ENCODE measurements at places on chromosomes 2 and 18.

GRCh38 chr2:111030945-111031344 lies 89.8 kb upstream of the BCL2L11 start:
- no peak for DNase-seq

DNA sequence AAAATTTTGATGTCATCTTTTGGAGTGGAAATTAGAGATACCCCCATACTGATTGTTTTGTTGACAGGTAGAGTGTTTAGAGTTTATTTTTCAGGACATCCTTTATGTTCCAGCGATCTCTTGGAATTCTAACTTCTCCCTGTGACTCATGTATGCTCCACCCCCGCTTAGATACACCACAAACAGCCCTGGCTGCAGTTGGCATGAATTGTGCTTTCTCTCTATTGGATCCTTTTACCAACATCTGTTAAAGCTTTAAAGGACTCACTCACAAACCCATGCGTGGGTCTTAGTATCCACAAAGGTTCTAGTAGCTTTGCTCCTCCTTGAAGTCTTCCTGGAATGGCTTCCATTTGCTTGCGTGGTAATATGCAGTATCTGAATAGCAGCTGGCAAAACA lies 409.5 kb upstream of the POU3F3 start:
- DNase-seq: no peak

DNA sequence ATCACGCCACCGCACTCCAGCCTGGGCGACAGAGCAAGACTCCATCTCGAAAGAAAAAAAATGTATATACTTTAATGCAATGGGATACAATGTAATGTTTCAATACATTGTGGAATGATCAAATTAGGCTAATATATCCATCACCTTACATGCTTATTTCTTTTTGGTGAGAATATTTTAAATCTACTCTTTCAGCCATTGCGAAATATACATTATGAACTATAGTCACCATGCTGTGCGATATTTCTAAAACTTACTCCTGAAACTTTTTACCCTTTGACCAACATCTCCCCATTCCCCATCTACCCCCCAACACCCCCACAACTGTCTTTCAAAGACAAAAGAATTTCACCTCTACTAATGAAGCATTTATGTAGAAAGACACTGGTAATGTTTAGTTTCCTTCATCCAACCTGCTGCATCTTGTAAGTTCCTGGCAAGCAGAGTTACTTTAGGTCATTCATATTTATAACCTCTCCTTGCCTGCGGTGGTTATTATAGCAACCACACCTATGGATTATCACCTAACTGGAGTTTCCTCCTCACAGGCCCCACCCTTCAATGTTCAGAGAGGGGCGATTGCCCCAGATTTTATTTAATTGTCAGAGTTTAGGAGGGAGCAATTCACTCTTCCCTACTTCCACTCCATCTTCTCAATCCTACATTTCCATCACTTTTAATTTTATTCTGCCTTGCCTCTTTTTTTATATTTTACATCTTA lies 1.2 kb upstream of the ME2 start:
- DNase-seq: no peak

DNA sequence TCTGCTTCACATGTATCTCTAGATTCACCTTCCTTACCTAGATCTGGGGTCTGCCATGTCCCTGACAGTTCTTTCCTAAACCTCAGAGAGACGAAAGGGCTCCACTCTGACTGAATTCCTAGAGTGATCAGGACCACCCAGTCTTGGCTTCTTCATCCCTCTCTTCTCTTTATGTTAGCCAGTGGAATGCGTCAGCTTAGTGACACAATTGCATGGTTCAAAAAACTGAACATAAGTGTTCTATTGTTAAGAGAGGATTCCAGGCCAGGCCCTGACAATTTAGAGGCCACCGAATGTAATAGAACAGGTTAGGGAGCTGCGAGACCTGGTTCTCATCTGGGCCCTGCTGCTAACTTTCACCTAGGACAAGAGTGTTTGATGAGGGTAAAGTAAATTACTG lies 10.0 kb downstream of the PRELID3A start:
- no peak for DNase-seq

DNA sequence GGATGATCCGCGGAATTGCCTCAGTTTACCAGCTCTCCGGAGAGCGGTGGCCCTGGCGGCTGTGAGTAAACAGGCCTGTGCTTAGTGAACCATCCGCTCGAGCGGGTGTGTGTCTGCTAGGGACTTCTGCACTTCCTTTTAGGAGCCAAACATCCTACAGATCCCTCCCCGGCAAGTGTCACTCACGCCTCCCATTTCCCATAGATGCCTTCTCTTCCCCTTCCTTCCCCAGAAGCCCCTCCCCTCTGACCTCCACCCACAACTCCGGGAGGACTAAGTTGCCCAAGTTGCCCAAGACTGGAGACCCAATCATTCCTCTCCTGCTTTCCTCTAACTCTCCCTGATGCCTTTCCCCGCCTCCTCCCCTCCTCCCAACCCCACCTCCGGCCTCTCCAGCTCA lies 2.9 kb downstream of the C1QL2 start:
- no peak for DNase-seq

DNA sequence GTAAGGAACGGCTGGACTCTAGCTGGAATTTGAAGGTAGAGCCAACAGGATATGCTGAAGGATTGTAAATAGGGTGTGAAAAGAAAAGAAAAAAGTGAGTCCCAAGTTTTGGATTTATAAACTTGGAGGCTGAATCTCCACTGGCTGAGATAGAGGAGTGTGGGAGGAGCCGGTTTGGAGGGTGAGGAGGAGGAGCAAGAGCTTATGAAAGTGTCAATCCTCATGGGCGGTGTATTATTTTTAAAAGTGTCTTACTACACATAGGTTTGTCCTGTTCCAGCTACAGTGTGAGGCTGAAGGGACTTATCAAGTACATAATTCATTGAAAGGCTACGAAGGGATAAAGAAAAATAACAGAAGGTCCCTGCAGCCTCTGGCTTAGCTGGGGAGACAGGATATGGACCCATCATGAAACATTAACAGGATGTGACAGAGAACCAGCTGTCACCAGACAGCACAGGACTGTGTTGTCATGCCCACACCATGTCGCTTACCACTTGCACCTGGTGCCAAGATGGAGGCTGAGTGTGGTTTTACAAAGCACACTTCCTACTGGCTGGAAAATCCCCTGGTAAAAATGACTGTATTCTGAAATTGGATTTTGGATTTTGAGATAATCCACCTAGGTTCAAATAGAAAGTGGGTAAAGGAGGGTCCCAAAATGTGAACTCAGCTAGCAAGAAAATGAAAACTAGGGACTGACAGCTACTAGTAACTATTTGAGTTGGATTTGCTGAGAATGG lies 2.5 kb upstream of the MREG start:
- peak; percentile 23 for DNase-seq

DNA sequence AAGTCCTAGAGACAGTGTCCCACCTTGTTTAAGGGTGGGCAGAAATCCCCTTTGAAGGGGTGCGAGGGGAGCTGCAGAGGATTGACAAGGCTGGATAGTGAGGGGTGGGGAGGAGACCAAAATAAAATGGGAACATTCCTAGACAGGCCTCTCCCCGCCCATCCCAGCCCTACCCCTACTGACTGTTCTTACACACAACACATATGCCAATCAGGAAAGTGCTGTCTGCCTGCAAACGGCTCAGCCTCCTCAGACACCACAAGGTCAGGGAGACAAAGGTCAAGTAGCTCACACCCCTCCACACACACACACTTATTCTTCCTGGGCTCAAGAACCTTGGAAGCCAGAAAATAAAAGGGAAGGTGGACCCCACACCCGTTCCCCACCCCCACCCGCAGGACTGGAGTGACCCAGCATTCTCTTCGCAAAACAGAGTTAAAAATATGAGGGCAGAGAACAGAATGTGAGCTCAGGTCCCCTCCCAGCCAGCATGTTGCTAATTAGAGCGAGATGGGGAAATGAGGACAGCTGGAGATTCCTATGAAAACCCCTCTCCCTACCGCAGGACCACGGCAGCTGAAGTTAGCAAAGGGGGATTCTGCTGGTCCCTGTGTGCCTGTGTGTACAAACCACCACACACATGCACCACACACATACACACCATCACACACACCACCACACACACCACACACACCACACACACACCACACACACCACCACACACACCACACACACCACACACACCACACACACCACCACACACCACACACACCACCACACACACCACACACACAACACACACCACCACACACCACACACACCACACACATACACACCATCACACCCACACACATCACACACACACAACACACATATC lies 197.8 kb downstream of the TNS1 start:
- no peak for DNase-seq

- no peak for DNase-seq
These were observed 395.4 kb upstream of the TCF4 start for GRCh38 chr18:55983433-55983832.

DNA sequence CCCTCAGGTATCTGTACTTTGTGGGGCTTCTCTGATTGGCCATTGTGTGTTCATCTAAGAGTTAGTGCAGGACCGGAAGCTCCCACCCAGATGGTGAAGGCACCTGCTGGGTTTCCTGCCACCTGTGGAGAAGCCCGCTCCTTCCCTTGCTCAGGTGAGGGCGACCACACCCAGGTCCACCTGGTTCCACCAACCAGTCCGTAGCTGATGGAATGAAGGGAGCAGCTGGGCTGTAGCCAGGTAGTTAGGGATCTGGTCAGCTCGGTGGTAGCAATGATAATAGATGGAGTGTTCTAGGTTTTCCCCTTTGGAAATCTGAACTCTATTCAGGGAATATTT lies 16.0 kb downstream of the SH3BP4 start:
- DNase-seq: no peak

DNA sequence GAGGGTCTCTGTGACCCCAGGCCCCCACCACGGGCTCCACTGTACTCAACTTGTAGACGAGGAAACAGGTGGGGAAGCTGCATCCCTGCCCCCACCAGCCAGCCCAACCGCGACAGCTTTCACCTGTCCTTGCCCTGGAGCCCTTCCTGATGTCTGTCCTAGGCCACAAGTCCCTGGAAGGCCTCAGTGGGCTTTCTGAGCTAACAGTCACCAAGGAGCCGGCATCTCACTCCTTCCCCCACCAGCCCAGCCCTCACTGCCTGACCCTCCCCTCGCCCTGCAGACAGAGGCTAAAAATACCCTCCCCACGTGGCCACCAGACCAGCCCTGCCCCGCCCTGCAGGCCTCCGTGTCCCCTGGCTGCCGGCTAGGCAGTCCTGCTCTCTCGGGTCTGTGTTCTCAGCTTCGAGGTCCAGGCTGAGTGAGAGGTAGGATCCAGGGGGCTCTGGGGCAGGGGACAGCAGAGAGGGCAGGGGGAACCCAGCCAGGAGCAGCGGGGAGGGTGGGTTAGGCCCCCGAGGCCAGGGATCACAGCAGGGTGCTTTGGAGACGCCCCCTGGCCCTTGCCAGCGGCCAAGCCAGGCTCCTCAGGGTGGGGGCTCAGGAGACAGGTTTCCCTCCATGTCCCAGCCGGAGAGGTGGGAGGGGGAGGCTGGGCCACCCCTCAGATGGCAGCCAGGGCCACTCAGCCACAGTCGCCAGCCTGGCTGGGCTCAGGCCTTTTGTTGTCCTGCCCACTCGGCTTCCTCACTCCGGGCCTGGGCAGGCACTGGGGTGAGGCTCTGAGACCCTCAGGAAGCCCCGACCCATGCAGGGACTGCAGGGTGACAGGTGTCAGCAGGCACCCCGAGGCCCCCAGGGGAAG lies at the start of gene KLHL30:
Gene KLHL30 (plus strand): TSS at position 338 of the 865 bp plus-strand sequence. CDS start 2,087 bp downstream, outside the sequence.
- no peak for DNase-seq

DNA sequence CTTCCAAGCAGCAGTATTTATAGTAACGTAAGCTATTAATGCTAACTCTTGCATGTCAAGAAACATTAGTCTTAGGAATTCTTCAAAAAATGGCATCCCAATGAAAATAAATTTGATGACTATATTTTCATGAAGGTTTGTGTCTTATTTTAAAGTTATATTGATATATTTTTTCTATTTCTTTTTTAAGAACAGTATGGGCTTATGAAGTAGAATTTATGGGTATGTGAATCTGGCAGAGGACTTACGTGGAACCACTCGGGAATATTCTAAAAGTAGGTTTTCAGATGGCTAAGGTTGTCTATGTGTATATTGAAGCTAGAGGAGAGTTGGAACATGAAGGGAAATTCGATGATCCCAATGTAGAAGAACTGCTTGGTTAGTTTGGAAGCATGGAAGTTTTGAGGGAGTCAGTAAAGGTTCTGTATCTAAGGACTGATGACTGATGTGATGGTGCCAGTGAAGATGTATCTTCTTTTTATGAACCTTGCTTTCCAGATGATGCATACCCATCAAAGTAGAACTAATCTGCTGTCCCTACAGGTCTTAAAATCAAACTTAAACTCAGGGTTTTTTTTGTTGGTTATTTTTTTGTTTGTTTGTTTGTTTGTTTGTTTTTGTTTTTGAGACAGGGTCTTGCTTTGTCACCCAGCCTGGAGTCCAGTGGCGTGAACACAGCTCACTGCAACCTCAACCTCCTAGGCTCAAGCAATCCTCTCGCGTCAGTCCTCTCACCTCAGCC lies 39.5 kb downstream of the DDX1 start:
- no peak for DNase-seq

- no peak for DNase-seq
These were observed 58.8 kb upstream of the ST8SIA5 start for GRCh38 chr18:46815661-46816060.

DNA sequence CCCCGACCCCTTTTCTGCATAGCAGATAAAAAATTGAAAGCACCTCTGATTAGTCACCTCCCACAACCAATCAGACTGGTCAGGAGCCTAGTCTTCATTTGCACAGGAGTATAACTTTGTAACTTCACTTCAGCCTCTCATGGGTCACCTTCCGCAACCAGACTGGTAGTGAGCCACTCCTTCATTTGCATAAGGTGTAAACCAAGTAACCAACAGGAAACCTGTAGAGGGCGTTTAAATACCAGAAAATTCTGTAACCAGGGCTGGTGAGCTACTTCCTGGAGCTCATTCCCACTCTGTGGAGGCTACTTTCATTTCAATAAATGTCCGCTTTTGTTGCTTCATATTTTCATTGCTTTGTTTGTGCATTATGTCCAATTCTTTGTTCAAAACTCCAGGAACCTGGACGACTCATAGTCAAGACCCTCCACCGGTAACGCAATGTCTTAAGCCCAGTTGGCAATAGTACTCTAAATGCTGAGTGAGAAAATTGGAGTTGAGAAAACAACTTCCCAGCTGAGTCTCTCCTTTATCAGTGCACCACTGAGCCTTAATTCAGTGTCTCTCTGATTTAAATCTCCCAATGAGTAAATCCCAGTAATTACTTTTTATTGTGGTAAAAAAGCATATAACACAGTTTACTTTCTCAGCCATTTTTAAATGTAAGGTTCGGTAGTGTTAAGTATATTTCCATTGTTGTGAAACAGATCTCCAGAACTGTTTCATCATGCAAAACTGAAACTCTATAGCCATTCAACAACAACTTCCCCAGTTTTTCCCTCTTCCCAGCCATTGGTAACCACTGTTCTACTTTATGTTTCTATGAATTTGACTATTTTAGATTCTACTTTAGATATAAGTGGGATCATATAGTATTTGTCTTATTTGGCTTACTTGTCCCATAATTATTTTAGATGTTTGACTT lies 392.7 kb upstream of the SLC8A1 start:
- no peak for DNase-seq
